EL (cell line): ENCODE measurements at places on chromosomes 16 and 17.

DNA sequence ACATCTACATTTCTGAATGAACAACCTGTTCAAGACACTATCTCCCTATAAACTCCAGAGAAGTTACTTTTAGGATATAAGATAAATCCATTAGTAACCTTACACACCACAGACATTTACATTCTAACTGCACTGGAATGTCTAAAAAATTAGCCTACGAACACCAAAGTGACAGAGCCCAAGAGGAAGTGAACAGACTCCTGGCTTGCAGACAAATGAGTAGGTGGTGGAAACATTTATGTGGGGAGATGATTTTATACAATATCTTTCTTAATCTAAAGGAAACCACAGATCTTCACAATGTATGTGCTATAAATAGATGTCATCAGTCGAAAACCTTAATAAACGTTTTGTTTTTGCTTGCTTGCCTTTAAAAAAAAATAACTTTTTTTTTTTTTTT, 18.8 kb downstream of the ZNF652 start:
- peak; percentile 68 for DNase-seq

DNA sequence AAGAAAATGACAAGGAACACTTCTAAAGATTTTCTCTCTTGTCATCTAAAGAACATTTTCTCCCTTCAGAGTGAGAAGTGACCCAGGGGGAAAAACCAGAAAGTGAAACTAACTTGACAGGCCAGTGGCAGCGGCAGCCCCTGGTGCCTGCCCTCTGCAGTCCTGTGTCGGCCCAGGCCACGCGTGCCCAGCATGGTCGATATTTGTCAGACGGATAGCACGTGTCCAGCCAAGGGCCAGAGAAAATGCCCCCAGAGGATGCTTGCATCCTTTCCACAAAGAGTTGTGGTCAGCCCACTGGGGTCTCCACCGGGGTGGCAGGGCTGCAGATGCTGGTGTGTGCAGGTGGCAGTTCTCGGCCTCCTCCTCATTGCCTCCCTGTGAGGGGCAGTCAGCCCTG, 176.6 kb downstream of the RAB11FIP4 start:
- no peak for DNase-seq

DNA sequence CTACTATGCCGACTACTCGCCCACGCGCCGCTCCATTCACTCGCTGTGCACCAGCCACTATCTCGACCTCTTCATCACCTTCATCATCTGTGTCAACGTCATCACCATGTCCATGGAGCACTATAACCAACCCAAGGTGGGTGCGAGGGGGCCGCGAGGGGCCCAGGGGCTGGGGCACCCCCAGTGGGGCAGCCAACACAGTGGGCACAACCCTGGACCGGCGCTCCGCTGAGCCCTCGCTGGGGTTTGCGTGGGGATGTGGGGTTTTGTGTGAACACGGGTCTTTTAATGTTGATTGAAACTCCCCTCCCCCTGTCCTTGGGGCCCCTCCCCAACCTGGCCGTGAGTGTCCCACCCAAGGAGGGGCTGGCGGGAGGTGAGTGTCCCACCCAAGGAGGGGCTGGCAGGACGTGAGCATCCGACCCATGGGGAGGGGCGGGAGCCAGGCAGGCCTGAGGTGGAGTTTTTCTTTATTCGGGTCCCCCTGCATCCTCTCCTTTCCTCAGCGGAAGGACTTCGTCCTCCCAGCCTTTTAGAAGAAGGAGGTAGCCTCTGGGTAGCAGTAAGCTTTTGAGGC, 11.2 kb downstream of the TPSG1 start:
- DNase-seq, result no peak

DNA sequence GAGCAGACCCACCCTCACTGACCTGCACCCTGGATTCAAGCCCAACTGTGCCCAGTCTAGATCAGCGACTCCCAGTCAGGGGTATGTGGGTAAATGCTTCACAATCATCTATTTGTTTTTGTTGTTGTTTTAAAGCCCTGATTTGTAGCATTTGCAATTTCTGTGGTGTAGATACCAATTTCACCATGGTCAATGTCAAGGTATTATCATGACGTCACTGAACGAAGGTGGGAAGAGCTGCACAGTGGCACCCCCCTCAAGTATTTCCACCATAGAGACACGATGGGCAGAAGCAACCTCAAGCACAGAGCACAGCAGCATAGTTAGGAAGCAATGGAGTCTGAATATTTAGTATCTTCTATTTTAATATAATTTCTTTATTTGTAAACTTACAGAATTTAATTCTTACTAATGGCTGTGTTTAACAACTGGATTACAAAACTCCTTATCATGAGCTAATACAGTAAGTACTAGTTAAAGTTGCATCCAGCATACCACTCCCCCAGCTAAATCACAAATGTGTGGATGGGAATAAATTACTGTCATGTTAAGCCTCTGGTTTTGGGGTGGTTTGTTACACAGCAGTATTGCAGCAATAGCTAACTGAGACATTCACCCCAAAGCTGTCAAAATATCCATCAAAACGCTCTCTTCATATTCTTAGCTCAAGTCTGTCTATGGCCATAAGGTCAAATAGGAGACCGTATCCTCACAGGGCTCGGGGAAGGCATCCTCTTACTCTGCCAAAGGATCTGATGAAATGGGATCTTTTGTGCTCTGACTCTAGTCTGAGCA, 25.5 kb downstream of the ORC6 start:
- no peak for DNase-seq

DNA sequence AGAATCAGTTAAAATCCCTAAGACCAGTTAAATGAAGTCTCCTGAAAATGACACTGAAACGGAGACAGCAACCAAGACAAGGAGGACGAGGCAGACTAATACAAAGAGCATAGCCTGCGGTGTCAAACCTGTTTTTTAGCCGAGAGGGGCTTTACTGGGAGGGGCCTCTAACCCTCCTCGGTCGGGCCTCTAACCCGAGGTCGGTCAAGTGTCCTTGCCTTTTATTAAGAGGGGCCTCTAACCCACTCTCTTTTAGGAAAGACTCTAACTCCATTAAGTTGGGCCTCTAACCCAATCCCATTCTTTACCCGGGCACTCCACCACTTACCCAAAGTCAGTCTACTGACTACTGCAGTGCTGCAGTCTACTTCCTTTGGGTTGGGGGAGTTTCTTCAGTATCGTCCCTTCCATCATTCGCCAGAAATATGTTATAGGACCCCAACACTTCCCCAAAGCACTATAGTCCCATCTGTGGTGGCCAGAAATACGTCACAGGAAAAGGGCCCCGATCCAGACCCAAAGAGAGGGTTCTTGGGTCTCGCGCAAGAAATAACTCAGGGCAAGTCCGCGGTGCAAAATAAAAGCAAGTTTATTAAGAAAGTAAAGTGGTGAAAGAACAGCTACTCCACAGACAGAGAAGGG, 39.2 kb upstream of the ARL4D start:
- DNase-seq, result no peak
